ENCODE measurements at places on chromosomes 7 and 10.

DNA sequence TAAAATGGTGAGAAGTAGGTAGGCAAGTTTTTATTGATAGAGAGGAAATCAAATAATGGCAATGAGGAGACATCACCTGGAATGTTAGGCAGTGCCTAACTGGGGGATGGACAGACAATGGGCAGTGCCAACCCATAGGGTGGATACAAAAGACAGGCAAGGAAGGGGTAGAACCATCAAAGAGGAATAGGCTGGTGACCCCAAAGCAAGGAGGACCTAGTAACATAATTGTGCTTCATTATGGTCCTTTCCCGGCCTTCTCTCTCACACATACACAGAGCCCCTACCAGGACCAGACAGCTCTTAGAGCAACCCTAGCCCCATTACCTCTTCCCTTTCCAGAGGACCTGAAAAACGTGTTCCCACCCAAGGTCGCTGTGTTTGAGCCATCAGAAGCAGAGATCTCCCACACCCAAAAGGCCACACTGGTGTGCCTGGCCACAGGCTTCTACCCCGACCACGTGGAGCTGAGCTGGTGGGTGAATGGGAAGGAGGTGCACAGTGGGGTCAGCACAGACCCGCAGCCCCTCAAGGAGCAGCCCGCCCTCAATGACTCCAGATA, 30.0 kb downstream of the PRSS2 start:
- DNase-seq, result no peak

DNA sequence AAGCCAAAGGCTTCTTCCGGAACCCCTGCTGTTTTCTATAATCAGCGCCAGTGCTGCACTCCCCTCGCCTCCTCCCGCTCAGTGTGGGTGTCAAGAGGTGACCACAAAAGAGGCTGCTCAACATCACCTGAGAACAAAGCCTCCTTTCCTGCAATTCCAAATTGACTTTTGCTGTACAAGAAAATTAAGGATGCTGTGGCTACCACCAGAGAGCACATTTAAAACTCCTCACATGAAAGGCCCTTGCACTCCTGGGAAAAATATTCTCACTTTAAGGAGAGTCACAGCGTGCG, 96.4 kb downstream of the HIPK2 start:
- DNase-seq, result no peak

GRCh38 chr10:13136651-13137050, 24.7 kb upstream of the MCM10 start:
- no peak for DNase-seq

- DNase-seq, result no peak
Observed at GRCh38 chr7:116583653-116584052, 58.8 kb downstream of the CAV1 start.

DNA sequence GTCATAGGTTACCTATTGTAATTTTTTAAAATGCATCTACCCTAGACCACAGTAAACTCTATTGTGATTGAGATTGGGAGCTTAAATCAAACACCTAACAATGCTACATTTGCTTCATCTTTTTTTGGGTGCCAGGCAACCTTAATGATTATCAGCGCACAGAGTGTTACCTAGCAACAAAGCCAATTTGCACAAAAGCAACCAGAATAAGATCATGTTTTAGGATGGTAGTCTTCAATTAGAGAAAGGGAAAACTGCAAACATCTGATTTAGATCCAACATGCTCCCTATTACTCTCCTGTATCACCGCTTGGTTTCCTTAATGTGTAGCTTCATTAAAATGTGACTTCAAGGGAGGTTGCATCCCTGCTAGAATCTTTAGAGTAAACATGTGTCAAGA, 226.9 kb downstream of the ABCA13 start:
- no peak for DNase-seq

DNA sequence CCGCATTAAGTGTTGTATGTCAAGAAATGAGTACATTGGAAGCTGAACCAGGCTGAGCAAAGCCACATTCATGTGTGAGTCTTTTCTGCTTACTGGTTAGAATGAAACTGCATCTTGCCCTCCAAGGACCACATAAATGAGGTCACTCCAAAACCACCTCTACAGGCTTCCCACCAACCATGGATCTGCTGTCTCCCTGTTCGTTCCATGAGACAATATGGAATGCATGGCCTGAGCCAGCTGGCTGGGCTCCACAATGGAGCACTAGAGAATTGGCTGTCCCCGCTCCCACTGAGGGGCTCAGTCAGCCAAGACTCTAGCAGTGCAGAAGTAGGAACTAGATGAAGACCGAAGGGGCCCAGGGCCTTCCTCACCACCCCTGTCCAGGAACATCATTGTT, 120.8 kb downstream of the TNS3 start:
- DNase-seq, result peak; percentile 82
